ENCODE measurements at places on chromosomes 1 and 21. TPM values are rescaled to one million over a fixed set of nuclear protein-coding genes. Genes with fewer than 3 reads are reported as not detected.

The VASH2 gene
- 2.8 TPM for total RNA-seq

The RHOU gene
- total RNA-seq, result 3.8 TPM

GRCh38 chr1:238752327-238752726 lies 634.0 kb upstream of the CHRM3 start:
- no peak for DNase-seq
- H3K36me3 ChIP-seq, result no peaks in the 10 kb centered on the region
- peaks cover 11% of the 10 kb centered on the region for H3K27me3 ChIP-seq
- H3K27ac ChIP-seq, result no peak overlapping the region
- peaks cover 9% of the 10 kb centered on the region for H3K4me1 ChIP-seq

DNA sequence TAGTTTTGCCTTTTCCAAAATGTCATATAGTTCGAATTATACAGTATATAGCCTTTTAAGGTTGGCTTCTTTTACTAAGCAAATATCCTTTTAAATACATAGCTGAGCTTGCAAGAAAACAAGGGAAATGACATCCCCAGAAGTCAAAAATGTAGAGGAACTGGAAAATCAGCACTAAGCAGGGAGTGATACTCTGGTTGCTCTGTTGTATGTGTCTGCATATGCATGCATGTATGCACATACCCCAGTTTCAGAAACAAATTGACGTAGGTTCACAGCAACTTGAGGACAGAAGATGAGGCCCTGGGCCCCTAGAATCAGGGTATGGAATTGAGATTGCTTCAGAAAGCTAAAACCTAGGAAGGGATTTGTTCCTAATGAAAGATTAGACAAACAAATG lies 75.1 kb upstream of the GNG4 start:
- no peak overlapping the region for H3K4me3 ChIP-seq
- H3K4me1 ChIP-seq, result peaks cover 17% of the 10 kb centered on the region
- H3K27me3 ChIP-seq, result no peaks in the 10 kb centered on the region
- H3K27ac ChIP-seq, result peak overlapping the region; percentile 71
- H3K36me3 ChIP-seq, result peaks cover 3% of the 10 kb centered on the region
- no peak for DNase-seq

- peaks cover 3% of the 10 kb centered on the region for H3K36me3 ChIP-seq
- peaks cover 65% of the 10 kb centered on the region for H3K4me1 ChIP-seq
- H3K4me3 ChIP-seq, result no peak overlapping the region
- H3K27me3 ChIP-seq, result no peaks in the 10 kb centered on the region
- DNase-seq, result no peak
- peak overlapping the region; percentile 97 for H3K27ac ChIP-seq
Measured at GRCh38 chr1:161115132-161115711, 2.6 kb downstream of the PFDN2 start.

DNA sequence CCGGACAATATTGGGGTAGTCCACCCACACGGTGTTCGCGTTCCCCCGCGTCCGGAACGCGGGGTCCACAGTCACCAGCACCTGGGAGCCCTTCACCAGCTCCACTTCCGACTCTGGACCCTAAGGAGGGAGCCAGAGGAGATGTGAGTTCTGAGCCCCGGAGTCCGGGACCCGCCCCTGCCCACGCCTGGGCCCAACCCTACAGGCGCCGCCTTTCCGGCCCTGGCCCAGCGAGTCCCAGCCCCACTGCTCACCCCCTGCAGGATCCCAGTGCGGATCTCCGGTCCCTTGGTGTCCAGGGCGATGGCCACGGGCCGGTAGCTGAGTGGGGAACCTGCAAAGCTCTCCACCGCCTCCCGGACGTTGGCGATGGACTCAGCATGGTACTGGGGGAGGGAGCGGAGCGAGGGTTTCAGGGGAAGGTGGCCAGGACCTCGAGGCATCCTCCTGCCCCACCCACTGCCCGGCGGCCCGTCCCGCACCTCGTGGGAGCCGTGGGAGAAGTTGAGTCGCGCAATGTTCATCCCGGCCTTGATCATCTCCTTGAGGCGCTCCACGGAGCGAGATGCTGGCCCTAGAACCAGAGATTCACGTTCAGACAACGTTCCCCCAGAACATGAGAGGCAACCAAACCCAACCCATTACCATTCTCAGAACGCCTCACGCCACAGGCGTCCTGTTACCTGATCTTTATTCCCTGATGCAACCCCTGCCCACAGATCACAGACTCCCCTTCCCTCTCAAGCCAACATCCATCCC lies 5.9 kb downstream of the PKLR start:
- H3K27ac ChIP-seq, result no peak overlapping the region
- no peak for DNase-seq
- H3K36me3 ChIP-seq, result no peaks in the 10 kb centered on the region
- no peak overlapping the region for H3K4me3 ChIP-seq

Measured in chondrocyte (in vitro differentiated cells).